ENCODE measurements at places on chromosomes 1 and 21. TPM values are rescaled to one million over a fixed set of nuclear protein-coding genes. Genes with fewer than 3 reads are reported as not detected.

DNA sequence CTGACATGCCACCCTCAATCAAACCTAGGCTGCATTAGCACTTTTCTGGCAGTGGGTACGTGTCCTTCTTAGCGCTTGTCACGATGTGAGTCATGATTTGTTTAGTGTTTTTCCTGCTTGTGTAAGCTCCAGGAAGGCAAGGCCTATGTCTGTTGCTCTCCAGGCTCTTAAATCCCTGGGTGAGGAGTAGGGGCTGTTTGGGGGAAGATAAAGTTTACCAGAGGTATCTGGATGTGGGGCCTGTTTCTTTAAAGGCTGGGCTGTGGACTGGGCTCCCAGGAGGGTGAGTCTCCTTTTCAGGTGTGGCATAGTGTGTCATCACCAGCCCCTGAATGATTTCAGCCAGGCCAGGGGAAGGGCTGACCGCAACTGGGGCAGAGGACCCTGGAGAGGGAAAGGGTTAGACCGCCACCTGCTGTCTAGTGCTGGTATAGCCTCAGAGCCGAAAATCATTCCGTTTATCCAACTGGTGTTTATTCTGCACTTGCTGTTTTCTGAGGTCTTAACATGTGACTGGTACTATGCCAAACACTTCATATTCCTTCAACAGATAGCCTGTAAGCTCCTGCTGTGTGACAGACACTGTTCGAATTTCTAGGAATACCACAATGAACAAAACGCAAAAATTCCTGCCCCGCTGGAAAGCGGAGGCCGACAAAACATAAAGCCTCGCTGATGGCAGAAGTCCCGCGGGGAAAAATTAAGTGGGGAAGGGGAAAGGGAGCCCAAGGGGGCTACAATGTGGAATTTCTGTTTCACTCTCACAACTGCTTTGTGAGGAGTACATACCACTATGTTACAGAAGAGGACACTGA, 9.7 kb downstream of the SERINC2 start:
- peak overlapping the region; percentile 5 for H3K27ac ChIP-seq
- peak; percentile 67 for DNase-seq
- H3K4me3 ChIP-seq = no peak overlapping the region
- no peaks in the 10 kb centered on the region for H3K36me3 ChIP-seq
- no peaks in the 10 kb centered on the region for H3K27me3 ChIP-seq

DNA sequence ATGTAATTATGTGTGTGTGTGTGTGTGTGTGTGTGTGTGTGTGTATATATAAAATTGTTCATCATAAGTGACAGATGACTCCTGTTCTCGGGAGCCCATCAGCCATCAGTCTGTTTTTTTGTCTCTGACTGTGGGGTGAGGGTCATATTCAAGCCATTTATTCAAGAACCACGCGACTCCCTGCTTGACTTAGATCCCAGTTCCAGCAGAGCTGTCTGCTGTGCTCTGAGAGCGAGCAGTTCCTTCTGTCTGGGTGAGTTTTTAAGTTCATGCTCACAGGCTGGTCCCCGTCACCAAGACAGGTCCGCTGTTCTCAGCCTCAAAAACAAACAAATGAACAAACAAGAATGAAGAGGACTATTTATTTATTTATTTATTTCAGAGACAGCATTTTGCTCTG, 18.3 kb upstream of the NPPB start:
- no peaks in the 10 kb centered on the region for H3K27me3 ChIP-seq
- no peak overlapping the region for H3K27ac ChIP-seq
- no peak for DNase-seq
- H3K36me3 ChIP-seq = no peaks in the 10 kb centered on the region
- no peak overlapping the region for H3K4me3 ChIP-seq
- no peaks in the 10 kb centered on the region for H3K4me1 ChIP-seq

DNA sequence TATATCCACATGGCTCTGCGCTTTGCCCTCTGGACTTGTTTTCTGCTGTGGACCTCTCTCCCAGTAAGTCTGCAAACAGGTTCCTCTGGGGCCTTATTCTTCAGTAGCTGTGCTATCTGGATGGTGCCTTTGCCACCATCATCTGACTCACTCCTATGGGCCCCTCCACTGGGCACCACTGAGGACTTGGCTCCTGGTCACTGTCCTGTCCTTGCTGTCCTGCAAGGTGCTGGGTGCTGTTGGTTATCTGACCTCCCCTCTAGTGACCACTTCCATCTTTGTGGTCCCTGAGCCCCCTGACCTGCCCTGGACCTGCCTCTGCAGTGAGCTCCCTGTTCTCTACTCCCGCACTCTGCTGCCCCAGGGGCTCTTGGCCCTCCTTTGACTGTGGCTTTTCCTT, 6.7 kb downstream of the CNIH3 start:
- H3K36me3 ChIP-seq = no peaks in the 10 kb centered on the region
- H3K4me1 ChIP-seq = peaks cover 20% of the 10 kb centered on the region
- no peak overlapping the region for H3K4me3 ChIP-seq
- peaks cover 21% of the 10 kb centered on the region for H3K27me3 ChIP-seq

NCMAP gene
- total RNA-seq = not detected

DNA sequence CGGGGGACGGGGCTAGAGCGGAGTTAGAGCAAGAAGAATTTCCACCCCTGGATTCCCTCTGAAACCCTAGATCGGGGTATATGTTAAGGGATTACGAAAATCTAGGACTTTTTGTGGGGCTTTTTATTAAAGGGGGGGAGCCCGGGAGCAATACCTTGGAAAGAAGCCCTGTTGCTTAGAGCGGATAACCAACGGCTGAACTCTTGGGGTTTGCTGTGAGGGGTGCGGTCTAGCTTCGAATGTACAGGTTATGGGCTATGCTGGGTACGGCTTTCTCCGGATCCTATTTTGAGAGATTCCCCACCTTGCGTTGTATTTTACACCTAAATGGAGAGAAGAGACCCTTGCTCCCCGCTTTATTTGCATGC, 626 bp downstream of the DYRK3 start:
- peak overlapping the region; percentile 90 for H3K4me3 ChIP-seq
- peak; percentile 24 for DNase-seq
- H3K4me1 ChIP-seq = peaks cover 13% of the 10 kb centered on the region
- no peaks in the 10 kb centered on the region for H3K27me3 ChIP-seq
- H3K27ac ChIP-seq = peak overlapping the region; percentile 59
- H3K36me3 ChIP-seq = no peaks in the 10 kb centered on the region

GRCh38 chr1:89898695-89899470, 78.1 kb downstream of the LRRC8D start:
- H3K4me1 ChIP-seq = peaks cover 40% of the 10 kb centered on the region
- peak overlapping the region; percentile 45 for H3K27ac ChIP-seq
- H3K36me3 ChIP-seq = no peaks in the 10 kb centered on the region
- DNase-seq = no peak
- no peak overlapping the region for H3K4me3 ChIP-seq

DNA sequence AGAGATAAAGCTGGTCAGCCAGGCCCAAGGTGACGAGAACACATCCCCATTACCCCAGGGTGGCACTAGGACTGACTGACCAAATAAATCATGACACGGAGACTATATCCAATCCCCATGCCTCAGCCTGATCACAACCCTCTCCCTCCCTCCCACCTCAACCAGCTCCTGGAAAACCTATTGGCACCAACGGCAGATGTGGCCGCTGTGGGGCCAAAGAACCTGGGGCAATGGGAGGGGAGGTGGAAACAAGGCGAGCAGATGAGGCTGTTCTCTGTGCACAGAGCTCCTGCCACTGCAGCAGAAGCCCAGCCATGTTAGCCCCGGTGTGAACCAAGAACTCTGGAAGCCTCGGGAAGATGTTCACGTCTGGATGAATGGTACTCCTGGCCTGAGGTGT, 77.6 kb downstream of the CD247 start:
- H3K36me3 ChIP-seq = no peaks in the 10 kb centered on the region
- peaks cover 2% of the 10 kb centered on the region for H3K27me3 ChIP-seq
- DNase-seq = no peak
- no peak overlapping the region for H3K27ac ChIP-seq

- no peak for DNase-seq
- H3K4me1 ChIP-seq = peaks cover 5% of the 10 kb centered on the region
- H3K4me3 ChIP-seq = no peak overlapping the region
- no peak overlapping the region for H3K27ac ChIP-seq
These were observed 4.5 kb upstream of the ZNF644 start for GRCh38 chr1:91026320-91026719.

SIK1 gene
- total RNA-seq = 8.0 TPM

FCER1A gene
- total RNA-seq = not detected

C1orf87 gene
- total RNA-seq = not detected

- H3K4me1 ChIP-seq = no peaks in the 10 kb centered on the region
- peaks cover 3% of the 10 kb centered on the region for H3K36me3 ChIP-seq
- H3K27ac ChIP-seq = no peak overlapping the region
- no peaks in the 10 kb centered on the region for H3K27me3 ChIP-seq
- DNase-seq = no peak
- no peak overlapping the region for H3K4me3 ChIP-seq
These were observed 27.4 kb upstream of the HP1BP3 start for GRCh38 chr1:20814534-20814871.

DNA sequence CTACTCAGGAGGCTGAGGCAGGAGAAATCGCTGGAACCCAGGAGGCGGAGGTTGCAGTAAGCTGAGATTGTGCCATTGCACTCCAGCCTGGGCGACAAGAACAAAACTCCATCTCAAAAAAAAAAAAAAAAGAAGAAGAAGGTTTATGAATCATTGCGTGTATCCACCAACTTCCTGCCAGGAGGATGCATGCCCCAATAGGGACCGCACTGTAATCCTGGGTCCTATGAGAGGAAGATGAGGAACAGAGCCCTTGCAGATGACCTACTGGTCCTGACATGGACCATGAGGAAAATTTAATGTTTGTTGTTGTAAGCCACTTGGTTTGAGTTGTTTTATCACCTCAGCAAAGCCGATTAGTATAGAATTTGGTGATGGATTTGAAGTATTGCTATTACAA, 56.7 kb downstream of the PTGS2 start:
- no peak for DNase-seq
- H3K4me1 ChIP-seq = peaks cover 18% of the 10 kb centered on the region
- H3K27ac ChIP-seq = no peak overlapping the region
- no peak overlapping the region for H3K4me3 ChIP-seq
- H3K27me3 ChIP-seq = no peaks in the 10 kb centered on the region
- H3K36me3 ChIP-seq = no peaks in the 10 kb centered on the region

GRCh38 chr21:37057614-37058013, 15.3 kb downstream of the PIGP start:
- no peaks in the 10 kb centered on the region for H3K36me3 ChIP-seq
- DNase-seq = no peak
- H3K27me3 ChIP-seq = no peaks in the 10 kb centered on the region
- peaks cover 4% of the 10 kb centered on the region for H3K4me1 ChIP-seq
- H3K27ac ChIP-seq = no peak overlapping the region

DIO1 gene
- not detected for total RNA-seq

ADPRS gene
- 33.9 TPM for total RNA-seq

NUDT17 gene
- 5.1 TPM for total RNA-seq

DNA sequence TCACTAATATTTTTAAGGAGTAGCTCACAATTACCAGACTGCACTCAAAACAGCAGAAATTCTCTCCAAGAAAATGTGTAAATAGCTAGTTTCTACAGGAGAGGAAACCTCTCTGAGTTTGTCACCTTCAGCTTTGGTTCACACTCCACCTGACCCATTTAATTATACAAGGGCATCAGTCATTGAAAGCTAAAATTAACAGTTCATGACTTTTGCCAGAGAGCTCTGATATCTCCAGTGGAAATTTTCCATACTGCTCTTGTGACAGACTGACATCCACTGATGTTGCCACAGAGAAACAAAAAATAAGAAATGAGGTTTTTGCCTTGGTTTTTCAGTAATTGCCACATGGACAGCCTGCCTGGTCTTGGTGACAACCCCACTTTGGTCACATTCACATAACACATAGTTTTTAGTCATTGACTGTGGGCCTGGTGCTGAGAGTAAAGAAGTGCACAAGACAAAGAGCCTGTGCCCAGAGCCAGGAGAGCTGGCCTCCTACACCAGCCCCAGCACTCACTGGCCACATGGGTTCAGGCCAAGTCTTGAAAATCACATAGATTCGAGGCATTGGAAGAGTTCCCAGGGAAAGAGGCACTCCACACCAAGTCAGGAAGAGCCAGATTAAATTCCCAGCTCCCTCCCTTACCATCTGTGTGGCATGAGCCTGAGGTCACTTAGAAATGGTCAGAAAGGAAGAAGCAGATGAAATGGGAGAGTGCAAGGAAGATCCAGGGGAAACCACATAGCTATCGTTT, 13.8 kb upstream of the SIM2 start:
- no peaks in the 10 kb centered on the region for H3K4me1 ChIP-seq
- H3K27ac ChIP-seq = no peak overlapping the region
- DNase-seq = no peak
- H3K4me3 ChIP-seq = no peak overlapping the region
- H3K36me3 ChIP-seq = no peaks in the 10 kb centered on the region

GRCh38 chr1:222791006-222791710, 23.7 kb upstream of the DISP1 start:
- peaks cover 14% of the 10 kb centered on the region for H3K4me1 ChIP-seq
- no peak overlapping the region for H3K27ac ChIP-seq
- peak; percentile 60 for DNase-seq
- H3K36me3 ChIP-seq = no peaks in the 10 kb centered on the region
- H3K27me3 ChIP-seq = peaks cover 2% of the 10 kb centered on the region
- H3K4me3 ChIP-seq = no peak overlapping the region

- H3K36me3 ChIP-seq = no peaks in the 10 kb centered on the region
- H3K27ac ChIP-seq = peak overlapping the region; percentile 52
- peak; percentile 81 for DNase-seq
- no peak overlapping the region for H3K4me3 ChIP-seq
These were observed 79.0 kb downstream of the EIF4G3 start for GRCh38 chr1:21097729-21098128.

- DNase-seq = no peak
- H3K27me3 ChIP-seq = peaks cover 2% of the 10 kb centered on the region
- H3K4me3 ChIP-seq = no peak overlapping the region
- no peak overlapping the region for H3K27ac ChIP-seq
These were observed 136.6 kb downstream of the SYF2 start for GRCh38 chr1:25095635-25096200.

- no peak overlapping the region for H3K27ac ChIP-seq
- H3K36me3 ChIP-seq = no peaks in the 10 kb centered on the region
- peaks cover 2% of the 10 kb centered on the region for H3K27me3 ChIP-seq
- H3K4me3 ChIP-seq = no peak overlapping the region
- no peaks in the 10 kb centered on the region for H3K4me1 ChIP-seq
These were observed 612 bp upstream of the CD52 start for GRCh38 chr1:26317146-26317545.

DNA sequence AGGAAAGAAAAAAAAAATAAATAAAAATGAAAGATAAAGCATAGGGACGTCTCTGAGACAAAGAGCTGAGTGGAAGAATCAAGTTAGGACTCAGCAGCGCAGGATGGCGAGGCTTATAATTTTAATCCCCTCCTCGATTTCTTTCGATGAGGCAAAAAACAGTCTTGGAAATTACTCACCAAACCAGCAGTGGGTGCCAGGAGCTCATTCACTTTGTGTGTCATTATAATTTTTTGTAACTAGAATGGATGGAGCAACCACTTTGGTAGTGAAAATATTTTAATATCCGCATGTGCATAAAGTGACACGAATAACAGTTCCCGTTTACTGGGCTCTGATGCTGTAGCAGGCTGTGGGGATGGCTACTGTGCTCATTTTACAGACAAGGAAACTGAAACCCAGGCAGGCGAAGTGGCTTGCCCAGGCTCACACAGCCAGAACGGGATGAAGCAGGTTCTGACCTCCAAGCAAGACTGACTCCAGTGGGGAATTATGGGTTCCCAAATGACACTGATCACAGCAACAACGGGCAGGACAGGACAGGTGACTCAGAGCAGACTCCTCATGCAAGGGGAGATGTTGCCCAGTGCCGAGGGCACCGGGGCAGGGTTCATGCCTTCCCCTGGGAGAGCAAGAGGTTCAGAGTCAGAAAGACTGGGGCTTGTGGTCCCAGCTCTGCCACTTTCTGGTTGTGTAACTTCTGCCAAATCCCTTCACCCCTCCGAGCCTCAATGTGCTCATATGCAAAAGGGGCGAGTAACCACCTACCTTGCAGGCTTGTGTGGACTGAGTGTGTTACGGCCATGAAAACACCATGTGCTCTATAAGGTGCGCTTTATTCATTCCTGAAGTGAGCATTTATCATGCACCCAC, 63.6 kb downstream of the RUNX3 start:
- H3K27ac ChIP-seq = no peak overlapping the region
- H3K27me3 ChIP-seq = peaks cover 9% of the 10 kb centered on the region
- no peaks in the 10 kb centered on the region for H3K36me3 ChIP-seq
